Dermis microvascular lymphatic vessel endothelial cell (primary cell): ENCODE measurements at places on chromosomes 6 and 20. TPM values are rescaled to one million over a fixed set of nuclear protein-coding genes. Genes with fewer than 3 reads are reported as not detected.

Gene GABRR1
- not detected in 2 replicates for total RNA-seq

Gene PROKR2
- not detected in 2 replicates for total RNA-seq

Gene GSTA5
- total RNA-seq: not detected in 2 replicates

Gene SLC22A16
- not detected in 2 replicates for total RNA-seq
